Thyroid gland (tissue), 4 donors: ENCODE measurements at places on chromosomes 7 and 10.

- no peak for DNase-seq
Measured at GRCh38 chr10:26741368-26741767, 43.9 kb downstream of the PDSS1 start.

GRCh38 chr10:16811765-16812164, 5.5 kb downstream of the RSU1 start:
- DNase-seq: no peak

- DNase-seq: no peak
Measured at GRCh38 chr10:27188259-27188658, 33.1 kb downstream of the MASTL start.

- DNase-seq: no peak
Measured at GRCh38 chr7:136874393-136875032, 6.1 kb downstream of the CHRM2 start.

- DNase-seq: no peak
Measured at GRCh38 chr10:87658321-87658795, 1.3 kb upstream of the PAPSS2 start.

DNA sequence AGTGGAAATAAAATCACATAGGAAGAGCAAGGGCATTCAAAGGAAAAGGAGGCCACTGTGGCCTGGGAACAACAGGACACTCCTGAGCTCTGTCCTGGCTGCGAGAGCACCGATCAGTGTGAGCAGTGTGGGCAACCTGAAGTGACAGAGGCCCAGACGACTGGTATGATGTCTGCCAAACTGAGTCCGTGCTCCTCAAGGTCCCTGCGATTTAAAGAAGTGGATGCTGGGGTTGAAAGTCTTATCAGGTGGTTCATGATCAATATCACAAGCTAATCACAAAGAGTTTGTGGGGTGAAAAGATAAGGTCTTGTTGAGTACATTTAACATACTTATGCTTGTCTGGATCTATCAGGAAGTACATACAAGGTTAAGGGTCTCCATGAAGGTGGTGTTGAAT, 176.5 kb downstream of the ZNF438 start:
- no peak for DNase-seq

DNA sequence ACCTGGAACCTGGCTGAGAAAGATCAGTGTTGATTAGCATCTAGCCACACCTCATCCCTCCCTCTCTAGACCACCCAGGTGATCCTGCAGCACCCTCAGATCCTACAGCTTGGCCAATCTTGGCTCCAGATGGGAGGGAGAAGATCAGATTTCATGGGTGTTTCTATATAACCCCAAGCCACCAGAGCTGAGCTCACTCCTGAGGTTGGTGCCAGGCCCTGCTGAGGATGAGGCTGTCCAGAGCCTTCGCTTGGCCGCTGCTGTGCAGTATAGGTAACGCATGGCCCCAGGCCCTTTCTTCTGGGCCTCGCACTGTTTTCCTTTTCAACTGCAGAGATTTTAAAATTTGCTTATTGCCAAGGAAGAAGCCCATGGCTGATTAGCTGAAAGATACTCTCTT, 27.0 kb downstream of the C10orf120 start:
- DNase-seq: no peak

DNA sequence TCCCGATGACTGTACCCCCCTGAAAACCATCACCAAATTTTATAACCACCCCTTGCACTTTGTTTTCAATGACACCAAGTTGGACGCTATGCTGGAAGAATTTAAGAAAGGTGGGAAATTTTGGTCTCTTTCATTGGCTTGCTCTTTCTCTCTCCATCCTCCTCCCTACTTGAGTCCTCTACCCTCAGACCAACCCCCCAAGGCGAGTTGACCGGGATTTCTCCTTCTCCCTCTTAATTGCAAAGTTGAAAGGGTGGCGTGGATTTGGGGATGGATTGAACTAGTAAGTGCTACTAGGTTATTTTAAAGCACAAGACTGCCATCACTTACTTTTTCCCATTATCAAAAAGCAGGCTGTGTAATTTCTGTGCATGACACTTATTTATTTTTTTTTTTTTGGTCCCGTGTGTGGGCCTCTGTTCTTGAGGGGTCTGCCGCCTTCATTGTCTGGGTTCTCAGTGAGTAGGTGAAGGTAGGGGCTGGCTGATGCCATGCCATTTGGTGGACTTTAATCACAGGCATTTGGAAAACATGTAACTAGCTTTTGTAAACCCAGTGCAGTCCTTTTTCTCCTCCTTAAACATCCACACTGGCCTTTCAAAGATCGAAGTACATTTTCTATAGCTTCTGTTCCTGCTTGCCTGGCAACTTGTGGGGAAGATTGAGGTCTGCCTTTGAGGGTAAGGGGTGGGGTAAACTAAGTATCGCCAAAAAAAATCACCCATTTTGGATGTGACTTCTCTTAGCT, 2.1 kb downstream of the CNNM2 start:
- DNase-seq: no peak
